ENCODE measurements at places on chromosomes 2 and 18. TPM values are rescaled to one million over a fixed set of nuclear protein-coding genes. Genes with fewer than 3 reads are reported as not detected.

DNA sequence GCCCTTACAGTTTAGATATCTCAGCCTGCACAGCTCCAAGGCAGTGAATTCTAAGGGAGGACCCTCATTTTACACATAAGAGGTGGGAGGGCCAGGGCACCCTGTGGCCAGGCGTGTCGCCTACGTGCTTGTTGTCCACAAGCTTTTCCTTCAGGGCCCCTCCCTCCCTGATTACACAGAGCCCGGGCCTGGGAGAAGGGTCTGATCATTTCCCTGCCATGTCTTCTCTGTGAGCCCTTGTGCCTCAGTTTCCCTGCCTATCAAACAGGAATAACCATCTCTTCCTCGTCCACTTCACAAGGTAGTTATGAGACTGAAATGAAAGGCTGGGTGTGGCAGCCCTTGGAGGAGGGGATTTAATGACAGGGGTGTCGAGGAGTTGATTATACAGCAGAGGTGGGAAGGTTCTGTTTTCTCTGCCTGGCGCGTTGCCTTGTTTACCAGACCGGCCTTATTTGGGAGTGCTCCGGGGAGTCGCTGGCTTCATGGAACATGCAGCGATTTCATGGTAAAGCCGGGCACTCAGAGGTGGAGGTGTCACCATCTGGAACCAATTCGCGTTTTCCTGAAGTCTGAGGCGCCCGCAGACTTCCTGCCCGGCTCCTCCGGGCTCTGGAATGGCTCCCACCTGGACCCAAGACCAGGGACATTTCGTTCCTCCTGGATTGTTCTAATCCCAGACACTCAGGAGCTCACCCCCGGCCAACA lies 208.9 kb downstream of the KLHL29 start:
- no peak for DNase-seq

DNA sequence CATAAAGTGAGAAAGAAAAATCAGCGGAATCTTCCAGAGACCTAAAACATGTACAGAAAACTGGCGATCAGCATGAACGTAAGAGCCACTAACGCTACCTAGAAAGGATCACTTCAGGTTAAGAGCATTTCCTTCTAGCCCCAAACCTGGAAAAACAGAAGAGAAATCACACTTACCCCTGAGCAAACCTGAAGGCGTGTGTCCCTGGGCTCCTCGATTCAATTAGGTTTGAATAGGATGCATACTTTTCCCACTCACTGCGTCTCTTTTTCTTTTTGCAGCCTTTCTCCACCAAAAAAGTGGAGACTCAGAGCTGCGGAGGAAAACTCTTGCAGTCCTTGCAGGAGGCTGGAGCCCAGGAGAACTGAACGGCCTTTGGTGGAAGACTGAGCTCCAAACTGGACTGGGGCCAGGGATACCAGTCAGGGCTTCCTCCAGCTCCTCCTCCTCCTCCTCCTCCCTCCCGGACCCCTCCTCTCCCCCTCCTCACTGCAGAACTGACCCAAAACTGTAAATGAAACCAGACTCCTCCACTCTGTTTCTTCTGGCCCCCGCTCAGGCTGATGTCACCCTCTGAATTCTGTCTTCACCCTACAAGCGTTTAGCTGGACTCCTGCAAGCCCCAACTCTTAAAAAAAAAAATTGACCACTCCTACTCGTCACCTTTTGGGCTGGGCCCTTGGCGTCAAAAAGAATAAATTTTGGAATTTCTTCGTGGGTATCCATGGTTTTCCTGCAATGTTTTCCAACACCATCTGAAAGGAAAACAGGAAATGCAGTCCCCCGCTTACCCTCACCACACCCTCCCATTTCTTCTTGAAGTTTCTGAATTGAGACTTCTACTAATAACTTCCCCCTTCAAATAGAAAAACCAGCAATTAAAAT lies at the start of gene COL6A3:
TSS of gene COL6A3 (minus strand) at position 388 of the 885 bp plus-strand sequence. CDS start 17,347 bp downstream, outside the sequence.
- no peak for DNase-seq

- DNase-seq, result no peak
Observed at GRCh38 chr2:207720517-207721187, 9.2 kb downstream of the CCNYL1 start.

GRCh38 chr2:191263050-191263449 lies 17.8 kb downstream of the MYO1B start:
- no peak for DNase-seq

GRCh38 chr18:49630246-49630699 lies 68.4 kb downstream of the LIPG start:
- no peak for DNase-seq

- no peak for DNase-seq
Observed at GRCh38 chr2:138742441-138743057, 37.6 kb downstream of the NXPH2 start.

DNA sequence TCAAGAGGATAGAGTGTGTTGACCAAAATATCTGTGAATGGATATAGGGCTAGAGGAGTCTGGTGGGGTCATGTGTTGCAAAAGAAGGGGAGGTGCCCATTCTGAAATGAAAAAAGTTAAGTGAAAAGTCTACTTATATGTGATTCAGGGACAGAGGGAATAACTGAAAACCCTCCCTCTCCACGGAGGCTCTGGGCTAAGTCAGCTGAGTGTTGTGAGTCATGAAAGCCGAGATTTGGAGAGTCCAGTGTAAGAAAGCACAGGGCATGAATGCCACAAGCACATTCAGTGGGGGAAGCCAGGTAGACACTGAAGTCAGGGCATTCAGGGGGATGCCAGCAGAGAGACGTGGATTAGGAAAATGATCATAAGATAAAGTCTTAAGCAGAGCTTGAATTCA lies 871.9 kb downstream of the TSN start:
- DNase-seq, result no peak

GRCh38 chr2:130966775-130967490 lies 126.3 kb downstream of the FAM168B start:
- no peak for DNase-seq

GRCh38 chr2:64376926-64377325 lies 77.0 kb upstream of the LGALSL start:
- DNase-seq, result no peak

- no peak for DNase-seq
Observed at GRCh38 chr2:96945014-96945413, 41.4 kb downstream of the FAM178B start.

SAG gene
- total RNA-seq, result not detected

IL37 gene
- not detected for total RNA-seq

PDE1A gene
- total RNA-seq, result 0.08 TPM
